ENCODE measurements at places on chromosomes 11 and 22.
A peak's percentile ranks its signal among the peaks of the same experiment; 100 is the strongest.

- no peak for DNase-seq
Measured at GRCh38 chr11:121965330-121965729, 150.7 kb downstream of the BLID start.

GRCh38 chr11:66465373-66466224 is 1.1 kb upstream of the PELI3 start:
- DNase-seq, result no peak

- DNase-seq, result no peak
Measured at GRCh38 chr11:62854825-62855570, 15.6 kb upstream of the WDR74 start.

GRCh38 chr11:135043434-135043833 is 631.4 kb upstream of the B3GAT1 start:
- DNase-seq, result no peak

DNA sequence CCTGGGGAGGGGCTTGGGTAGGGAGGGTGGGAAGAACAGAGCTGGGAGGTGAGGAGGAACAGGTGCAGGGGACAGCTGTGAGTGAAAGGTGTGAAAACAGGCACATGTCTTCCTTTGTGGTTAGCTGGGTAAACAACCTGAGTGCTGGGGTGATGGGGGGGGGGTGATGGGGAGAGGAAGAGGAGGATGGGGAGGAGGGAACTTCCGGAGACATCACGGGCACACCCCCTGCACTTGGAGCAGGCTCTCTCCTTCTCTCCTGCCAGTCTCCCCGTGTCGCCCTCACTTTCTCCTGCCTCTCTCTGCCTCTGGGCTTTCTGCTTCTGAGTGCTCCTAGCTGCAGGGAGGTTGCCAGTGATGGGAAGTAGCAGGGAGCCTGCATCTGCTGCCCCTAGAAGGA is 8.8 kb downstream of the CXCR5 start:
- DNase-seq, result peak; percentile 71

- DNase-seq, result no peak
Measured at GRCh38 chr11:2572491-2573239, 127.1 kb downstream of the KCNQ1OT1 start.

DNA sequence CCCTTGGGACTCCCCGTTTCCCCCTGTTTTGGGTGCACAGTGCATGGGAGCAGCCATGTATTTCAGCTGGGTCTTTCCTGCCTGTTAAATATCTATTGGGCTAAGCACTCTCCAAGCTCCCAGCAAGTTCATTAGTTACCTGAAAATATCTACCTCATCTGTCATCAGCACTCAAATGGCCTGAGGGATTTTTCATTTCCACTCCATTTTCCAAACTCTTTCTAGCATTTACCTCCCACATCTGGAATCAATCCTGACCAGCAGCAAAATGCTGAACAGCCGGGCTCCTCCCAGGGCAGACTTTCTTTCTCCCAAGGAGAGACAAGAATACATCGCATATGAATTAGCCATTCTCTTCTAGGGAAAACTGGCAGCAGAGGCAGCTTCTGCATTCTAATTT is 273.5 kb upstream of the MPPED2 start:
- no peak for DNase-seq

- no peak for DNase-seq
Measured at GRCh38 chr22:34324763-34325162, 404.5 kb upstream of the LARGE1 start.

- DNase-seq, result peak; percentile 57
Measured at GRCh38 chr22:30890686-30891442, 77.7 kb downstream of the MORC2 start.

DNA sequence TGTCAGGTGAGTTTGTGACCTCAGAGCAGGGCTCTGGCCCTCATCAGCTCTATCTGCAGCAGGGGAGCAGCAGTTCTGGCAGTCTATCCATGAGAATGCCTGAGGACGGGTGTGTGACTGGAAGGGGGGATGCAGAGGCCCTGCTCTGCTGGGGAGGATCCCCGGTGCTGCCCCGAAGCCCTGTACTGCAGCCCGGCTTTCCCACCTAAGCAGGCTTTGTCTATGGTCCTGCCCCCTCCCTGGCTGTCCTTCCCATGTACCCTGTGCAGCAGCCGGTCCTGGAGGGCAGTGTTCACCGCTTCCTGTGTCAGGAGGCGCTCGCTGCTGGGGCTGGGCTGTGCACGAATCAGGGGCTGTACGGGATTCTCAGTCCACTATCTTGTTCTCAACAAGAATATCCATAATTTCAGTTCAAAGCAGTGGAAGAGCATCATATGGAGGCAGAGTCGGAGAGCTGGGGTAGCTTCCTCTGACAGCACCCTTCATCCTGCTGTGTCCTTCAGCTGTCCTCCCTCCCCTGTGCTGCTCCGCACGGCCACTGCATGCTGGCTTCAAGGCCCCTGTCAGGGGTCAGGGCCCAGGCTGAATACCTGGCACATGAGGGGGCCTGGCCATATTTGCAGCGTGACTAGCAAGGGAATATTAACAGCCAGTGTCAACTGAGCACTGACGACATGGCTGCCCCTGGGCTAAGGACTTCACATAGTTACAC is 125.2 kb downstream of the CTTN start:
- no peak for DNase-seq

DNA sequence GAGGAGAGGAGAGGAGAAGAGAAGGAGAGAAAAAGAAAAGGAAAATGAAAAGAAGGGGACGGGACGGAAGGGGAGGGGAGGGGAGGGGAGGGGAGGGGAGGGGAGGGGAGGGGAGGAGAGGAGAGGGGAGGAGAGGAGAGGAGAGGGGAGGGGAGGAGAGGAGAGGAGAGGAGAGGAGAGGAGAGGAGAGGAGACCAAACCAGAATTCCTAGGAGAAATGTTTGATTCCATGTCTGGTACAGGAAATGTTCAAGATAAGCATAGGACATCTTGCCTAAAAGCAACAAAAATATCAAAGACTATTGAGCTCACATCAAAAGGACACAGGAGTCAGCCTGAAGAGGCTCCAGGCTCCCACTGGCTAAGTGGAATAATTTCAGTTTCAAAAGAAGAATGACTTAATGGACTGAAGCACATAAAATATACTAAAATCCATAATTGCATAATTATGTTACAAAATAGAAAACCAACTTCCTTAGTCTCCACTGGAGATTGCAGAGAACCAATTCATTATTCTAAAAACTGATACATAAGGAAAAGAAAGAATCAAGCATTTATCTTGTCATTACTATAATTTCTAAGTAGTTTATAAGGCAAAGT is 101.1 kb upstream of the APOA1 start:
- DNase-seq, result no peak

- DNase-seq, result peak; percentile 90
Measured at GRCh38 chr22:45284705-45285262, at the start of gene UPK3A. TSS of gene UPK3A (plus strand) at chr22:45284949. CDS start at chr22:45285014, 65 bp downstream.

DNA sequence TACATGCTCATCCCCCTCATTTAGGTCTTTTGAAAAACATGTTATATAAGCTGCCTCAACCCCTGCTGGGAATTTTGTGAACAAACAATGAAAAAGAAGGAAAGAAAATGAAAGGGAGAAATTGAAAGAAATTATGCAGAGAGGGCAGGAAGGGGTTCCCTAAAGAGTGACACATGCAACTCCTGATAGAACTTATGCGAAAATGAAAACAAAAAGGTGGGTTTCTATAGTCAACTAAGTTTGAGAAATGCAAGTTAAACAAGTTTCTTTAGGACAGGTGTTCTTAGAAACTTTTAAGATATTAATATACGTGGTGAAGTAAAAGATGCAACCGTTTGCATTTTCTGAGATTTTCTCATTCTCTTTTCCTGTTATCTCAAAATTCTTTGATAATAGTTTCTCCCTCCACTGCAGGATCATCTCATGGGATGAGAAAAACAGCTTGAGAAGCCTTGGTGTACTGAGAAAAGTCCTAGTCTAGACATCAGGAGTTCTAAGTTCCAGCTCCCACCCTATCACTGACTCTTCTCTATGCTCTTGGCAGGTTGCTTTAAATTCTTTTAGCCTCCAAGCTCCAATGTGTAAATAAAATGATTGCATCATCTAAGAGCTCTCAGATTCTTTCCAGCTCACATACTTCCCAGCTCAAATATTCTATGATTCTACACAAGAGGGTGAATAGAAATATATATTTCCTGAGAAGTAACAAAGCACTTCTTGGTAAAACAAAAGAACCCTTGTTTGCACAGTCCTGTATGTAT is 109.2 kb downstream of the FAM76B start:
- no peak for DNase-seq

GRCh38 chr11:28697920-28698827 is 590.0 kb downstream of the METTL15 start:
- DNase-seq, result peak; percentile 62

- DNase-seq, result no peak
Measured at GRCh38 chr11:33194455-33194854, 33.2 kb upstream of the CSTF3 start.

GRCh38 chr11:100670140-100670539 is 16.9 kb upstream of the ARHGAP42 start:
- no peak for DNase-seq

DNA sequence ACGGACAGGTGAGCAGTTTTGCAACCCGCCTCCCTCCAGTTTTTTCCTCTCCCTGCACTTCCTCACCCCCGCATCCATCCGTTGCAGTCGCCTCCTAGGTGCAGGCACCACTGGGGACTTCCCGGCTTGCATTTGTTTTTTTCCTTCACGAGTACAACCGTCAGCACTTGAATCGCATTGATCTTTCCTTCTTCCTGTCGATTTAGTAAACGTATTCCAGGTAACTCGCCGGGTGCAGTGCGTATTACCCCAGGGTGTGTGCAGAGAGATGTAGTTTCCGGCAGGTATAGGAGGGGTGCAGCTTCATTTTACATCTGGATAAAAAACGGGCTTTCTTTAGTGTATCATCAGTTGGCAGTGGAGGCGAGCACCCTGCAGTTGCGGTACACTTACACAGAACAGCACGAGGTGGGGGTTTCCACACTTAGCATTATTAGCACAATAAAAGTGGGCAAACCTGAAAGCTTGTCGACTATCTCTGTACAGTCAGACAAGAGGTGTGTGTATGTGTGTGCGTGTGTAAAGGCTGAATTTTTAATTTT is at the start of gene SORL1-AS1:
Gene SORL1-AS1 (minus strand): TSS at position 359 of the 542 bp plus-strand sequence.
- DNase-seq, result no peak

DNA sequence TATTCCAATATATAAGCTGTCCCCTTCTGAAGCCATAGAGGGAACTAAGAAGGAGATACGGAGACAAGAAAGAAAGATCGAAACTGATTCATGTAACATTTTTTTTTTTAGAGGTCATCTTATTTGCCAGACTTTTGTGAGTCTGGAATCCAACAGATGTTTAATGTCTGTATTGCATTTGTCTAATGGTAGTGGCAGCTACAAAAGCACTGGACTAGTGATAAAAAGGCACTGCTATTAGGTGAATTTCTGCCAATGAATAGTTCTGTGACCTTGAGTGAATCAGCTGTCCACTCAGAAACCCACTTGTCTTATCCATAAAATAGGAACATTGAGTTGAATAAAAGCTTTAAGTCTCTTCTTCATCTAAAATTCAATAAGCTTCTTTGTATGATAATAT is 25.8 kb upstream of the LUZP2 start:
- no peak for DNase-seq

DNA sequence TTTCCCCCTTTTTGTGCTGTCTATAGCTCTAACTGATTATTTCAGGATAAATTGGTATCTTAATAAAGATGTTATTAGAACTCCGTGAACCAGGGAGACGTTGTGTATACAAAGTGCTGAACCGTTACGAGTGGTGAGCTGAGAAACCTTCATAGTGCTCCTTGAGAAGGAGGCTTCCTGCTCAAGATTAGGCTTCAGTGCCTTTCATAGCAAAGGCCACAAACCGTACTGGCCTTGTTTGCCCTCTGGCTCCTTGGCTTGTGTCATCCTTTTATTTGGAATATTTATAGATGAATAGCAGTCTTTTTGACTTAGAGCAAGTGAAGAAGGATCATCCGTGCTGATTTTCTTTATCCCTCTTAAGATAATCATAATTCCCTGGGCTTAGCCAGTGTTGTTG is 16.3 kb downstream of the EIF3L start:
- DNase-seq, result no peak

GRCh38 chr11:28528217-28528616 is 420.0 kb downstream of the METTL15 start:
- DNase-seq, result no peak

GRCh38 chr22:45942344-45942743 is 34.6 kb downstream of the WNT7B start:
- DNase-seq, result no peak

GRCh38 chr11:78800096-78800690 is 225.5 kb upstream of the NARS2 start:
- DNase-seq, result no peak

DNA sequence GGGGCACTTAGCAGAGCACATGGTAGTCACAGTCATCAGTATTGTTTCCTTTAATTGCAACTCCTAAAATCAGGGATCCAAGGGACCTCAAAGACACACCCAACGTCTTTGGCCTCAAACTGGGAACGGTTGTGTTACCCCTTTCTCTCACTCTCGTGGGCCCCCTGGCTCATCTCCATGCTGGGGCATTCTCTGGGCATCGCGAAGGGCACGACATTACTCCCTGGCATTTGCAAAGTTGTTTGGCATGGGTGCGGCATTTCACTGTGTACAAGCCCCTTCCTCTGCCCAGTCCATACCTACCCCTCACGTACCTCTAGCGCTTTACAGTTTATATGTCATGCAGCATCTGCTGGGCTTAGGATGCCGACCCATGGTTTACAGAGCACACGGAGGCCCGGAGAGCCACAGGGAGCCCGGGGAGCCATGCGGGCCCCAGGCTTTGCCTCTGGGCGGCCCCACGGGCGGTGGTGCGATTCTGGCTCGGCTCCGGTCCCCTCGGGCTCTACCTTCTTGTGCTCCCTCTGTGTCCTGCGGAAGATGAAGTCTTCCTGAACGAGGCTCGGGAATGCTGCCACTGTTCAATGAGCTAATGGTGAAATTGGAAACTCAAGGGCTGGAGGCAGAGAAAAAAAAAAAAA is 21.9 kb upstream of the CACNG2 start:
- no peak for DNase-seq

DNA sequence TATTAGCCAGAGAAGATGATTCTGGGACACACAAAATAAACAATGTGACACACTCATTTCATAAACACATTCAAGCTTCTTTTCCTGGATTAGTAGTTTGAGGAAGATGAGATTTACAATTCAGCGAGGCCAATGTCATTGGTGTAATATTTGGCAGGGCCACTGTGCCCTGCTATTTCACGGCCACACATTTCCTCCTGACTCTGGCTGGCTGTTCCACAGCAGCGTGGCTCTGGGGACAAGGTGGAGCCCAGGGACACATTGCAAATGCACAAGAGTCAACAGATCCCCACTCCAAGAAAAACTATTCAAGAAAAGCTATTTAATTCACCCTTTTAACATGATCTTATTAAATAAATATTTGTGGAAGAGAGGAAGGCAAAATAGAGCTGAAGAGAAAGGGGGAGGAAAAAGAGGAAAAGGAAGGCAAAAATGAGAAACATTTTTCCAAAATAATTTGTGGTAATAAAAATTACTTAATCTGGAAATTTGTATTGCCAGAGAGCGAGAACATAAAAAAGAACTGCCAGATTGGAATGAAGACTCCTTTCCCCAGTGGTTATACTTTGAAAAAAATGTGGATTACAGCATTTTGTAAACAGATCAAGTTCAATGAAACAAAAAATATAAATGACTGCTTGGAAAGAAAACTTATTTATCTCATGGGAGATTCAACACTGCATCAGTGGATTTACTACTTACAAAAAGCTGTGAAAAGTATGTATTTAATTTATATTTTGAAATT is 27.1 kb downstream of the NXPE2 start:
- no peak for DNase-seq

Data from stomach (tissue), 19 donors.